NCI-H1436 (cell line): ENCODE measurements at places on chromosomes 3 and 15.

DNA sequence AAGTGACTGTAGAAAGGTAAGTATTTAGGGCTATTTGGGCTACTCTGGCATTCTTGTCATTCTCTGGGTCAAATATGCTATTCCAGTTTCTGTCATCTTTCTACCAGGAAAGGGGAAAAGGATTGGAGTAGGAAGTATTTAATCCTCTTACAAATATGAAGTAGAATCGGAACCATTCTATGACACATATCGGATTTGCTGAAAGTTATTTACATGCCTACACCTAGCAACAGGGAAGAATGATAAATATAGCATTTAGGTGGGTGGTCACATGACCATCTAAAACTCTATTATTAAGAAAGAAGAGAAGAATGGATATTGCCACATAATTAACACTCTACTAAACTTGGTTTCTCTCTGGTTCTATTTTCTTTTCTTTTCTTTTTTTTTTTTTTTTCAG, 1353.1 kb downstream of the ZPLD1 start:
- DNase-seq = no peak

- no peak for DNase-seq
Measured at GRCh38 chr3:126527006-126527405, 3.1 kb downstream of the CHST13 start.

DNA sequence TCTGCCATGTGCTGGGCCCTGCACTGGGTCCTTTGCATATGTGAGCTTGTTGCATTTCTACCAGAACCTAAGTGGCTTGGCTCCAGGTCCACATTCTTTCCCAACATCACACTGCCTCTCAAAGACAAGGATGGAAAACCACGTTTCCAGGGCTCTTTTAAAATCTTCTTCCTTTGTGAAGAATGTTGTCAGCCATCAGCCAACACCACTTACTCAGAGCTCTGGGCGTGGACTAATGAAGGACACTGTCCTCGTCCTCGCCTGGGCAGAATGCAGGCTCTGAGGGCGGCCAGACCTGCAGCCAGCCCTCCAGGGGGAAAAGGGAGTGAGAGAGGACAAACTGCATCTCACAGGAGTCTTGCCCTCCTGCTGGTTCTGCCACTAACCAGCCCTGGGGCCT, 49.7 kb downstream of the MAGEF1 start:
- no peak for DNase-seq

- no peak for DNase-seq
Measured at GRCh38 chr15:43552256-43552655, 34.8 kb downstream of the MAP1A start.

DNA sequence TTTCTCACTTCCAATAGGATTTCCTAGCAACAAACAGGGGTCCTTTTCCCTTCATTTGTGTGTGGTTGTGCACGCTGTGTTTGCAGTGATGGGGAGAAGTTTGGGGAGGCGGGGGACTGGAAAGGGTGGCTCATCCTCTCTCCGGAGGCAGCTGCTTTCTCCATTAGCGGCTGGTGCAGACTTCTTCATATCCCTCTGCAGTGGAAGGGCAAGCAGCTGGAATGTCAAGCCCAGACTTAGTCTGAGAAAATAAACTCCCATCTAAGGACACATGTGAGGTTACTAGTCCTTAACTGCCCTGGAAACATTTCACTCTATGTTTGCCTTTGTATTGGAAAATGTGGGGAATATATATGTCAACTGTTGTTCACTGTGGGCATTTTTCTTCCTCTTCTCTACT, 467.0 kb upstream of the RASGRP1 start:
- no peak for DNase-seq

GRCh38 chr3:8767667-8768363, 1.6 kb downstream of the OXTR start:
- no peak for DNase-seq

DNA sequence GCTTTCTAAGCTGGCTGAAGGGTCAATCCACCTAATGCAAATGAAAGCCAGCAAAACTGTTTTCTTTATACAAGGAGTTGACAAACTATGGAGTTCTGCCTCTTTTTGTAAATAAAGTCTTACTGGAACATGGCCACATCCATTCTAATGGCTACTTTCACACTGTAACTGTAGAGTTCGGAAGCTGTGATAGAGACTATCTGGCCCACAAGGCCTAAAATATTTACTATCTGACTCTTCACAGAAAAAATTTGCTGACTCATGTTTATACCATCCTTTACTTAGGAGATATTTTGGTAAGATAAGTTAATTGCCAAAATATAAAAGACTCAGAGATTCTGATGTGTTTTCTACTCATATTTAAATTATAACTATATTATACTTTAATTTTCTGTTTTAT, 93.7 kb upstream of the GK5 start:
- no peak for DNase-seq

- DNase-seq = no peak
Measured at GRCh38 chr15:99511866-99512661, 53.7 kb upstream of the MEF2A start.

DNA sequence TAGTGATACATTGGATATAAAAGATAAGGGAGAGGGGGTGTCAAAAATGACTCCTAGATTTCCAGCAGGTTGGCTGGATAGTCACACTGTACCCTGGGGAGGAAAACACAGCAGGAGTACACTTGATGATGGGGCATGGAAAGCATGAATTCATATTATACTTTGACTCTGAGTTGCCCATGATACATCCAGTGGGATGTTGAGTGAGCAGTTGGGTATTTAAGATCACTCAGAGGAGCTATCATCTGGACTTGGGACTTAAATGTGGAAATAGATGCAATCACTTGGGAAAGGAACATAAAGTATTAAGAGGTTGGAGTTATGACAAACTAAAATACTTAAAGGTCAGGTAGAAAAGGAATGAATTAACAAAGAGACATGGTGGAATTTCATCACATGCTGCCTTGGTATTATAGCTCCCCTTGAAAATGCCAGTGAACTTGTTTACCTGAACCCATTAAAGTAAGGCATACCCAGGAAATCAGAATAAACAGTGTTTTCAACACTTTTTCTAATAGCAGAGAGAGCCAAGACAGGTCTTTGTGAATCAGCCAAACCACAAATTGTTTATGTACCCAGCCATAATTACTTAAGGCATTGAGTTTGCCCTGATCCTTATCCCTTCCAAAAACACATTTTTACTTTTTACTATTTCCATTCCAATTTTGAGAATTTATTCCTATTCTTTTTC, 49.9 kb upstream of the ABI3BP start:
- DNase-seq = no peak

- DNase-seq = no peak
Measured at GRCh38 chr3:174531262-174531982, 327.7 kb upstream of the NAALADL2 start.

GRCh38 chr3:194339356-194339755, 11.8 kb downstream of the CPN2 start:
- no peak for DNase-seq

DNA sequence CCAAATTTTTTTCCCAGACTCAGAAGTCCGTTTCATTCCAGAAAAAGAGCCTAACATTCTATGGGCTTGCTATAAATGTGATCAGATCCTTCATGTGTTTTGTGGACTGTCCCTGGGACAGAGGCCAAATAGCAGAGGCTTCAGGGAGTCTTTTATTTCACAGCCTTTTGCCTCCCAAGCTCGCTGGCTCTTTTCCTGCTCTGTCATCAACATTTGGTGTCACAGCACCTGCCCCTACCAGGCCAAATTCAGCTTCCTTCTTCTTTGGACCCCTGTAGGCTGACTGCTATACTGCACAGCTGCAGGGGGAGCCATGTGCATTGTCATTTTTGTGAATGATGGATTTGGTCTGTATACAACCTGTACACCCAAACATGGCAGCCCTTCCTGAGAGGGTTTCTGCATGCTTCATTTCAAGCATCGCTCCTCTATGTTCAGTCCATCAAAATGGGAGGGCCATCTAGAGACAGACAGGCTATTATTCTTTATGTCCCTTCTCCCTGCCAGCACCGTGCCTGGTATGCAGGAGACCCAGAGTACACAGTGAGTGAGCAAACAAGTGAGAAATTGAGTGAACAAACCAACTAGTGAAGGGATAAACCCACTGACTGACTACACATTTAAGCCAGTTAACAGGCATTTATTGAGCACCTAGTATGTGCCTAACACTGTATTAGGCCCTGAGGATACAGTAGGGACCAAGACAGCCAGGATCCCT, 17.9 kb upstream of the RPP14 start:
- no peak for DNase-seq

DNA sequence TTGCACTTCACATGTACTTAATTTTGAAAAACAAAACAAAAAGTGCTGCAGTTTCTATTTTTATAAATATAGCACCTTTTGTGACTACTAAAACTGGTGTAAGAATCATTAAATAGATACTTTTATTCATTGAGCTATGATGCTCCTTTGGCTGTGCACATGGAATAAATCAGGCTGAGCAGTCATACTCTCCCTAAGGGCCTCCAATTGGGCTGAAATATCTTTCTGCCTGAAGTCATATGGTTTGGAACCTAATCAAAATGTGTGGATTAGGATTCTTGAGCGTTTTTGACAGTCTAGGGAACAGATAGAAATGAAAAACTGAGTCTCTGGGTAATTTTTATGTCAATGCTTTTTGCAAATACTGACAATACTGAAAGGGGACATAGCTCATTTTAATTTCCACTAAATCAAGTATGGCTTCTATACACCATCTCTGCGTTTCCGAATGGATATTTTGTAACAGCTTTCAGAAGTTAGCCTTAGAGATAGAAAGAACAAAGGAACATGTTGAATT, 392.2 kb upstream of the ROBO1 start:
- DNase-seq = no peak

GRCh38 chr3:127101411-127102187, 91.3 kb upstream of the PRR23E start:
- no peak for DNase-seq

GRCh38 chr3:39148435-39149058, 4.8 kb downstream of the CSRNP1 start:
- no peak for DNase-seq

- DNase-seq = peak; percentile 82
Measured at GRCh38 chr3:177569875-177570657, 372.8 kb upstream of the TBL1XR1 start.

- no peak for DNase-seq
Measured at GRCh38 chr3:53215816-53216215, 40.0 kb downstream of the TKT start.

DNA sequence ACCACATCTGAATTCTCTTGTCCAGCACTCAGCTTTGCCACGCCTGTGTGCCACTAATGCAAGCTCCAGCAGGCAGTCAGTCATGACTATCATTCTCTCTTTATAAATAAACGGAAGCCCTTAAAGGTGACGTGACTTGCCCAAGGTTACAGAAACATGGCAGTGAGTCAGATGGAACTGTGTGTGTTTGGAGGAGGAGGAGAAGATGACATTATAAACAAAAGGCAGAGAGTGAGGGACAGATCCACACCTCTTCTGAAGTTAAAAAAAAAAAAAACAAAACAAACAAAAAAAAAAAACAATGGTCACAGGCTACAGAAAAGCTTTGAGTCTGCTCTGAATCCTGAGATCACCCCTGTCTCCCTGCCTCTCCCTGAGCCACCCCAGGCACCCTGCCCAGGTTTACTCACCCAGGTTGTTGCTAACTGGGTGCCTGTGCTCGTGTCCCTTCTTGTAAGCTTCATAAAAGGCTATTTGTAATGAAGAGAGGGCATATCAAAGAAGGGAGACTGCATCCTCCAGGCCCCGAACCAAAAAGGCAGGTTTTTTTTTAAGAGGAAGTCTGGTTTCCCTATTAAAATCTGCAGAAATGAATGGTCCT, 119.7 kb upstream of the PHLDB2 start:
- DNase-seq = no peak

DNA sequence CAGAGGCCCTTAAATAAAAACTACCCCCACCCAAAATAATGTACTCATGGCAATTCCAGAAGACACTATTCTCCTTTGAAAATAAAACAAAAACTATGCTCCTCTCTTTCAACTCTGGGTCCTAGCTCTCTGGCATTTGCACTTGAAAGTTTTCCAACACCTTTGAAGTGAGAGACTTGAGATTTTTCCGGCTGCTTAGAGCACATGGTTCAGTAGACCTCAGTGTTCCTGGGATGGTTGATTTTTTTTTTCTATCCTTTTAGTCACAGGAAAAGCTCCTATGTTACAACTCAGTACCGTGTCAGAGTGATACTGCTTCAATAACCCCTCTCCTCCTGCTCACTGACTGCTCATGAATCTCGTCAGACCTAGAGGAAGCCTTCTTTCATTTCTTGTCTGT, 118.3 kb upstream of the TUSC7 start:
- DNase-seq = no peak

DNA sequence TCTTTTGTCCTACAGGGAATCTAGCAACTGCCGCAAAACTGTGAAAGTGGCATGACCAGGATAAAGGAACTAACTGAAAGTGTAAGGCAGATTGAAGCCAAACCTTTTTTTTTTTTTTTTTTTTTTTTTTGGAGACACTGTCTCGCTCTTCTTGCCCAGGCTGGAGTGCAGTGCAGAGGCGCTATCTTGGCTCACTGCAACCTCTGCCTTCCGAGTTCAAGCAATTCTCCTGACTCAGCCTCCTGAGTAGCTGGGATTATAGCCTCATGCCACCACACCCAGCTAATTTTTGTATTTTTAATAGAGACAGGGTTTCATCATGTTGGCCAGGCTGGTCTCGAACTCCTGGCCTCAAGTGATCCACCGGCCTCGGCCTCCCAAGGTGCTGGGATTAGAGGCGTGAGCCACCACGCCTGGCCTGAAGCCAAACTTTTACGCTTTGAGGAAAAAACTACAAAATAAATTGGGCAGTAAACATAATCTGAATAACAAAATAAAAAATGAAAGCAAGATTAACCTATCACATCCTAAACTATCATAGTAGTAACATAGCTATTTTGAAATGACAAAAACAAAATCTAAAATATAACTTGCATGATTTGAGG, 9.7 kb downstream of the SLTM start:
- DNase-seq = no peak

DNA sequence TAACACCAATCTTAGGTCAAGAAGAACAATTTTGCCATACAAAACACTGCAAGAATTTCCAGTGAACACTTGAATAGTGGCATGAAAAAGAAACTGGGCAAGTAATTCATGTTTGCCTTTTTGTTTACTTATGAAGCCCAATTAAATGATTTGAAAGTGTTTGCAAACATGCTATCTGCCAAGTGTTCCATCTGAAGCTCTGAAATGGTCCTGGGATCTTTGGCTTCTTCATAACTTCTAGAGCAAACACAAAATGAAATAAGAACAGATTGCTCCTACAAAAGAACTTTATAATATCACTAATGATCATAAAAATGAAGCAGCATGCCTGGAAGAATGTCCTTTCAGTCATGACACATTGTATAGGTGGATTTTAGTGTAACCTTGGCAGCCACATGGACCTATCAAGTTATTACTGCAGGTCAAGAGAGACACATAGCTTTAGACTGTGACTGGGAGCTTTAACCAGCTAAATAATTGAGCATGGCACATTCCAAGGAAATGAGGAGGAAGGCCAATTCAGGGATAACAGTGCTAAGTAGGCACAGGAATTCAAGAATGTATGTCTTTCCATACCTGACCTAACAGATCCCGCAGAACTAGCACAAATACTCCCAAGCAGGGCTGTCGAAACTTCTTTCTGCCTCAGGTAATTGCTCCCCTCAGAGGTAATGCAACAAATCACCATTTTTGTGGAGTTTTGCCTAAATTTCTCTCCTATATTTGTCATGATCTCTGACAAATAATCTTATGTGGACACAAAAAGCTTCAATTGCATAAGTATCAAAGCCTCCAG, 144.6 kb downstream of the DUT start:
- DNase-seq = no peak

- DNase-seq = no peak
Measured at GRCh38 chr3:5095886-5096285, 26.2 kb upstream of the ARL8B start.
